ENCODE measurements at places on chromosomes 2 and 18.

DNA sequence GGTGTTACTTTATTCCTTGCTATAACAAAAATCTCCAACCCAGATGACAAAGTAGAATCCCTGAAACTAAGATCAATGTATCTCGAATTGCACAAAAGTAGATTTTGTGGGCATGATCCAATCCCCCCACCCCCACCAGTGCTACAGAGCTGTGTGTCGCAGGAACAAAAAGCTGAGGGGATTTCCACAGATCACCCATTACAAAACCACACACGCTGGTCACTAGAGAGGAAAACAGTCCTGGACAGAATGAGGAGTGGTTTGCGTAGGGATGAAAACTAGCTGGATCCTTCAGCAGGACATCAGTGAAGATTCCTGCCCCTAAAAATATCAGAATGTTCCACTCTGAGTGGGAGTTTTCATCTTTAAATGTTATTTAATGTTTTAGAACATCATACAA lies 165.3 kb upstream of the STK17B start:
- no peak for DNase-seq

GRCh38 chr2:10238396-10238795 lies 64.3 kb upstream of the HPCAL1 start:
- DNase-seq: no peak

- DNase-seq: no peak
Observed at GRCh38 chr2:85684380-85684779, 9.8 kb upstream of the GNLY start.

DNA sequence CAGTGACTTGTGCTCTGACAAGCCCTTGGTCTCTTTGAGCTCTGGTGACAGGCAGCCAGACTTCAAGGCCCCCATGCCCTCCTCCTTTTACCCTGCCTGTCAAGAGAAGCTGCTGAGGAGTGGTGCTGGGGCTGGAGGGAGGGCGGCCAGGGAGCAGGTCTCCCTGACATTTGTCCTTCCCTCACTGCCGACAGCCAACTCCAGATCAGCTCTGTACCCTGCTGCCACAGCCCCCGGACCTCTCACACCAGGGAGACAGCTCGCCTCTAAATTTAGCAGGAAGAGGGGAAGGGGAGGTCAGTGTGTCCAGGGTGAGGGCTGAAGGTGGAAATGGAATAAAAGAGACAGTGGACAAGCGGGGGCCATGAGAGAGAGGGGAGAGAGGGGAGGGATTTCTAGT lies 155.8 kb downstream of the TDRD15 start:
- DNase-seq: no peak

DNA sequence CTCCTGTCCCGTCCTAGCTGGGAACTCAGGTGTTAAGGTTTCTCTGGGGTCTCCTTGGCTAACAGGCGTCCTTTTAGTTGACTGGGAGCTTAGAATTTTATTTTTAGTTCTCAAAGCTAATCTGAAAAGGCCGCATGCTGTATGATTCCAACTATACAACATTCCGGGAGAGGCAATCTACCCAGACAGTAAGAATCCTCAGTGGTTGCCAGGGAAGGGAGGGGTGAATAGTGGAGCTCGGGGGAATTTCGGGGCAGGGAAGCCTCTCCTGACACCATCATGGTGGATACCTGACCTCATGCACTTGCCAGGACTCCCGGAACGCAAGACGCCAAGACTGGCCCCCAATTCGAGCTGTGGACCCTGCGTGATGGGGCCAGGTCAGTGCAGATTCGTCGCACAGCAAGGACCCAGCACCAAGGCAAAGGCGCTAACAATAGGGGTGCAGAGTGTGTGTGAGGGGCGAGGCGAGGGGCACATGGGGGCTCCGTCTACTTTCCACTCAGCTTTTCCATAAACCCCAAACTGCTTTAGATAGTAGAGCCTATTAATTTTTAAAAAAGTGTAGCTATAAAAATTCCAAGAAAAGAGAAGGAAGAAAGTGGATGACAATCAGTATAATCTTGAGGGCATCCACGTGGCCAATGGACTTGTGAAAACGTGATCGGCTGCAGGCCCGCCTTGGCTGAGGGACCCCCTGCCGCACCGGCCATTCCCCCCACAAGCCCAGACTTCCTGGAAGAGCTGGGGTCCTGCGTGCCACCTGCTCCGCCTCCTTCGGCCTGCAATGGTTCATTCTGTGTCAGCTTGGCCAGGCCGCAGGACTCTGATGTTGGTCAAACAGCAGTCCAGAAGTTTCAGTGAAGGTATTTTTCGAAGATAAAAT lies 17.3 kb downstream of the PDCD1 start:
- no peak for DNase-seq

- DNase-seq: no peak
Observed at GRCh38 chr2:43526994-43527393, 68.8 kb downstream of the THADA start.

- DNase-seq: no peak
Observed at GRCh38 chr18:62741118-62741566, 25.8 kb downstream of the PHLPP1 start.

DNA sequence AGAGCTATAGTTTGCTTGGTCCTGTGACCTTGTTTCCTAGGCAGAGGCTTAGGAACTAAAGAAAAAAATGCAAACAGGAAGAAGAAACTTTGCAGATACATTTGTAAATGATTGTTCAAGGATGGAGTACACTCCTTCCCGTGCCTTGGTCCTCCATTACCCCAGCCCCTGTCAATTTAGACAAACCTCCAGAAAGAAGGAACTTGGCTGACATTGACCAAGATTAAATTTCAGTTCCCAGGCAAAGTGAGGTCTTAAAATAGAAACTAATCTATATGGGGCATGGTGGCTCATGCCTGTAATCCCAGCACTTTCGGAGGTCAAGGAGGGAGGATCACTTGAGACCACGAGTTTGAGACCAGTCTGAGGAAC lies 179.9 kb upstream of the FN1 start:
- DNase-seq: no peak

DNA sequence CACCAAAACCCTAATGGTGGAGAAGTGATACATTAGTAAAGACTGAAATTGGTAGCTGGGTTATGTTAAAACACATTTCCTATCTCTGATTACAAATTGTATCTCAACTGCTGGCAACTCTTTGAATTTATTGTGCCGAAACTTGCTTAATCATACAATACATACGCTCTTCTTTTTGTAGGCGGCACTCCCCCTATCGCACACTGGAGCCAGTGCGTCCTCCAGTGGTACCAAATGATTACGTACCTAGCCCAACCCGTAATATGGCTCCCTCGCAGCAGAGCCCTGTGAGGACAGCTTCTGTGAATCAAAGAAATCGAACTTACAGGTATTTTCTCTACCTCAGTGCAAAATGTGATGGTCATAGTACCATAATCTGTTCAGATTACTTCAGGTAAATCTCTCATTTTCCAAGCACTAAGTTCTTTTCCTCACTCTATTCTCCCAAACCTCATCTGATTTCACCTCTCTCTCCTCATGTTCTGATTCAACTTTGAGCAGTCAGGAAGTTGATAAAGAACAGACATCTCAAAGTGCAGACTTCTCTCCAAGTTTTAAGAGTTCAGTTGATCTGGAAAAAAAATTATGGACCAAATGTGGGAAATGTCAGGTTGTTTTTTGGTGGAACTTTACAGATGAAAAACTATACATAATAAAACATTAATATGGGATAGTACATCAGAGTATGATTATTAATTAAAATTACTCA lies 66.5 kb downstream of the ABI2 start:
- no peak for DNase-seq

DNA sequence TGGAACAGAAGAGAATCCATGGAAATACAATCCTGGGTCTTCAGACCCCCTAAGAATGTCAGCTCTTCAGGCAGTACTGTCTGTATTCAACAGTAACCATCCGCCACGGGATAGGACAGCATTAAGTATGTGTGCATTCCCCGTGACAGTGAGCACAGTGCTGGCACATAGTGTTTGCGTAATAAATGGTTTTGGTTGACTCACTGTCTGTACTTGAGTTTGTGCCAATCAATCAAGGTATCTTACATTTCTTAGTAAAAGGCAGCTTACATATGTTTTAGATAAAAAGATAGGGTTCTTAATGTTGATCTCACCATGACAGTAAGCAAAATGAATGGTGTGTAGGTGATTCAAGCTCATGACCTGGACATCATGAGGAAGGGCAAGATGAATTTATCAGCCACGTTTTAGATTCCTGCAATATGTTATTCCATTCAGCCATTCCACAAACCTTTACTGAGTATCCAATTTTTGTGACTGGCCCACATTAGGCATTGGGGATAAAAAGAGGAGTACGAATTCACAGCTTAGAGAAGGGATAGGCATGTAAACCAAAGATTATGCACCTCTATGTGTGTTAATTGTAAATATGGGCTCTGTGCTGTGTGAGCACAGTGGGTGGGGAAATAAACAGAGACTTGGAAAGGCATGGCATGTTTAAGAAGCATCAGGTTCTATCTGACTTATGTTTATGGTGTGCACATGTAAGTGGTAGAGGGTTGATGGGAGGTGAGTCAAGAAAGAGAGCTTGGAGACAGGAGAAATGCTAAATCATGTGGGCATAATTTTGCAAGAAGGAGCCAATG lies 258.8 kb downstream of the SLC8A1 start:
- DNase-seq: no peak

- DNase-seq: no peak
Observed at GRCh38 chr18:75739682-75740081, 312.2 kb upstream of the SMIM21 start.

- no peak for DNase-seq
Observed at GRCh38 chr2:175181877-175182308, 383 bp upstream of the ATP5MC3 start.

- no peak for DNase-seq
Observed at GRCh38 chr2:191565647-191566198, 112.2 kb upstream of the NABP1 start.

- no peak for DNase-seq
Observed at GRCh38 chr2:109016376-109016775, 27.4 kb upstream of the EDAR start.

- DNase-seq: no peak
Observed at GRCh38 chr2:18498531-18498930, 61.9 kb downstream of the RDH14 start.

- peak; percentile 39 for DNase-seq
Observed at GRCh38 chr2:152347076-152347475, 12.1 kb downstream of the FMNL2 start.

DNA sequence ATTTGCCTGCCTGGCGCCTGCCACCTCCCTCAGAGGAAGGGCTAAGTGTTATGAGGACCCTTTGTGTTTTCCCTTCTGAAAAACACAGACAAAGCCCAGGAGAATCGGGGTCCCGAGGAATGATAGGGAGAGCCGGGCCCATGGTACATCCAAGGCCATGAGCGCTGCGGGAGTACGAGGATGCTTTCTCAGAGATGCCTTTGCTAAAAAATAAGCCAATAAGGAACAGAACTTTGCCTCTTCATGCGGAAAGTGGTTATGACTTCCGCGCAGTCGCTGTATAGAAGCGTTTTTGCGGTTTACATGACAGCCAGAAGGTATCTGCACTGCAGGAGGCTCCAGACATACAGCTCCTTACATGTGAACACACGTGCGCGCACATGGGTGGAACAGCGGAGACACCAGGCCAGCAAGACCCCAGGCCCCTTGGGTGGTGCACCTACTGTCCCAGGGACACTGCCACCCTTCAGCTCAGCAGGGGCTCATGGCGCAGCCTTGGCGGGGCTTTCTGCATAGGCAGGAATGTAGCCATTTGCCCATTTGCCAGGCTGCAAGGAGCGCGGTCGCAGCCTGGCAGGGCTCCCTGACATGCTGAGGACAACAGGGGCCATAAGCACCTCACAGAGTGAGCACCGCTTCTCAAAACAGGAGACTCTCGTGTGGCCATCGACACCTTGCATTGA lies 252.4 kb upstream of the SALL3 start:
- no peak for DNase-seq

DNA sequence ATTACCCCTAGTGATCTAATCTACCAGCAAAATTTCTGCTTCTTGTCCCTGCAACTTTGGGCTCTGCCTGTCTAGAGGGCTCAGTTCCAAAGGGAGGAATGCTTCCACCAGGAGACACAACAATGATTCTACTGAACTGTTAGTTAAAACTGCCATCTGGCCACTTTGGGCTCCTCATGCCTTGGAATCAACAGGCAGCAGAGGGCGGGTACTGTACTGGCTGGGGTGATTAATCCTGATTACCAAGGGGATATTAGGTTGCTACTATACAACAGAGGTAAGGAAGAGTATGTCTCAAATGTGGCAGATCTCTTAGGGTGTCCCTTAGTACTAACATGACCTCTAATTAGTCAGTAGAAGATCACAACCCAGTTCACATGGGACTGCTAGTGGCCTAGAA lies 21.4 kb downstream of the HADHA start:
- no peak for DNase-seq

- DNase-seq: no peak
Observed at GRCh38 chr2:180728928-180729559, 251.4 kb upstream of the UBE2E3 start.

GRCh38 chr2:144914113-144914512 lies 394.2 kb upstream of the ZEB2 start:
- no peak for DNase-seq

DNA sequence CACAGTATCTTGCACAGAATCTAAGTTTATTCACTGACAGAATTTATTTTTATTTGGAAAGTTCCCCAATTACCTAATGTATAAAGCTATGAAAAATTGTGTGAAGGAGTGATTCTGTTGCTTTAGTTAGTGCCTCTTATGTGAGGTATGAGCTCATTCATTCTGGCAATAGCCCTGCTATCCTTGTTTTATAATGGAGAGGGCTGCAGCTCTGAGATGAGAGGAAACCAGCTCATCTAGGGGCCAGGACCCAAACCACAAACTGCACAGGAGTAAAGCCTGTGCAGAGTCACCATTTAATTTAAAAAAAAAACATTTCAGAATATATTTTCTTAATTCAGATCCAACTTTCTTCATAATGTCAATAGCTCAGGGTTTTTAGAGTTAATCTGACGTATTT lies 383.0 kb downstream of the TMEM182 start:
- DNase-seq: no peak

GRCh38 chr2:108194409-108195132 lies 45.2 kb upstream of the SULT1C3 start:
- DNase-seq: no peak

- no peak for DNase-seq
Observed at GRCh38 chr2:72261076-72261475, 113.4 kb upstream of the CYP26B1 start.

DNA sequence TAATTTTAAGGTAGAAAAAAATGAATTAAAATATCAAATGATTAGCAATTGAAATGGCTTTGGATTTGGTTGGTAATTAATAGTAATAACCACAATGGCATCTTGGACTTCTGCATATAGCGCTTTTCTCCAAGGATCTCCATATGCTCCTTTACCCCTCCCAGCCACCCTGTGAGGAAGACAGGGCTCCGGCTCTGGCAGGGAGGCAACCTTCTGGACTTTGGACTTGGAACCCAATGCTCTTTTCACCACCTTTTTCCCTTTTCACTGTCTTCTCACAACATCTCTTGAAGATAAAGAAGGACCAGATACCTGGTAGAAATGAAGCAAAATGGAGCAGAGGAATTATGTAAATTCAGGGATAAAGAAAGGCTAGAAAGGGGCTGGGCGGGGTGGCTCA lies 23.8 kb upstream of the SERTAD2 start:
- DNase-seq: no peak

Data from upper lobe of left lung (tissue), 6 donors.